ENCODE measurements at places on chromosomes 1 and 21.

DNA sequence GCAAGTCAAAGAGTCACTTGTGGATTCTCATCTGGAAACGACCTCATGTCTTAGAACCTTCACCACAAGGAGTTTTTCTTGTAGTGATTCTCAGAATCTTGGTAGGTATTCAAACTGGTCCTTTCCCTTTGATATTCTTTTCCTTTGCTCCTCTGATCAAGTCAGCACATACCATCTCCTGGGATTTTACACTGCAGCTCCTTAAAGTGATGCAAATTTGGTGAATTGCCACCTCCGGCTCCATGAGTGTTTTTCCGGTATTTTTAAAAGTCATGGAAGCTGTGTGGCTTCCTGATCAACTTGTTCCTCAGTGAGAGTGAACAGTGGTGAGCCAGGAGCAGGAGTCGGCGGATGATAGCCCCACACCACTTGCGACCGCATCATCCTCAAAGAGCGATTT is 182.1 kb upstream of the DAB1 start:
- DNase-seq: no peak

DNA sequence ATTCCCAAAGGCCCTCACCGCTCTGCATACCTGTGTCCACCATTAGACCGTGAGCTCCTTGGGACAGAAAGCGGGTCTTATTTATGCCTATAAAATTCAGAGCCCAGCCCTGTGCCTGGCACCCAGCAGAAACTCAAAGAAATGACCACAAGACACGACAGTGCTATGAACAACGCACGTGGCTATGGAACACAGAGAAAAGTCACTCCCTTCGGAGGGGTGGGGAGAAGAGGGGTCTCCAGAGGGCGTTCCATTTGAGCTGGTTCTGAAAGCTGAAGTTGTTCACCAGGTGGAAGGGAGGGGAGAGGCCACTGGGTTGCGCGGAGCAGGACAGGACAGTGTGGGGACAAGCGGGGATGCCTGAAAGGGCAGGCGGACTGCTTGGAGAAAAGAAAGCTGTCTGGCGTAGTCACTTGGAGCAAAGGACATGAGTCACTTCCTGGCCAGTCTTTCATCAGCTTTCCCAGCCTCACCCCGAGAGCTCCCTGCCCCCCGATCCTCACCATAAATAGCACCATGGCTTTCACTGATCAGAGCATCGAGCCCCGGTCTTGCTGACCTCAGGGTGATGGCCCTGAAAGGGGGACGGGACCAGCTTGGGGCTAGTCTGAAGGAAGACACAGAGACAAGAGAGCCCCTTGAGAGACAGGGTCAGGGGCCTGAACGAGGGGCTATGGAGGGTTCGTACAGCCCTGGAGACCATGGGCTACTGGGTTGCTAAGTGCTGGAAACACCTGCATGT is 28.5 kb downstream of the ECE1 start:
- DNase-seq: peak; percentile 49

DNA sequence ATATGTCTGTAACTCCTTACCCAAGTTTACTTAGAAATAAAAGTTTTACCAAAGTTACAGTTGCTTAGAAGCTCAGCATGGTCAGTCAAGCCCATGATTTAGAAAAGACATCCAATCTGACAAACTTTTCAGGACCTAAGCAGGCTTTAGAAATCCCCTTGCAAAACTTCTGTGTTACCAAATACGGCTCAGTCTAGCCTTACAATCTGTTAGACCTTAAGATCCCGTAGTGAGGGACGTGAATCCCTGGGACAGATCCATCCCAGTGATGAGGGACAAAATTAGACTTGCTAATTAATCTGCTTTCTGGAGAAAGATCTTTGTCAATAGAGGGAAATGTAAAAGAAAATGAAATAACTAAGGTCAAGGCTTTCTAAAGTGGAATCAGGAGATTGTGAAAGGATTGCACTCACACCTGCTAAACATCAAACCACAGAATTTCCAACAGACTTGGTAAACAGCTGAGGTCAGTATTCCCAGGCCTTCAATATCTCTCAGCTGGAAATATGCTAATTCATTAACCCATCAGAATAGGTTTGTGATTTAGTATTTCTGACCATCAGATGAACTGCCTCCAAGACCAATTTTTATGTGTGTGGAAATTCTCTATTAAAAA is 375.3 kb downstream of the DUSP10 start:
- no peak for DNase-seq

- no peak for DNase-seq
Measured at GRCh38 chr1:201511941-201512539, 5.1 kb upstream of the CSRP1 start.

GRCh38 chr1:26318338-26319064 is 743 bp downstream of the CD52 start:
- DNase-seq: peak; percentile 64

DNA sequence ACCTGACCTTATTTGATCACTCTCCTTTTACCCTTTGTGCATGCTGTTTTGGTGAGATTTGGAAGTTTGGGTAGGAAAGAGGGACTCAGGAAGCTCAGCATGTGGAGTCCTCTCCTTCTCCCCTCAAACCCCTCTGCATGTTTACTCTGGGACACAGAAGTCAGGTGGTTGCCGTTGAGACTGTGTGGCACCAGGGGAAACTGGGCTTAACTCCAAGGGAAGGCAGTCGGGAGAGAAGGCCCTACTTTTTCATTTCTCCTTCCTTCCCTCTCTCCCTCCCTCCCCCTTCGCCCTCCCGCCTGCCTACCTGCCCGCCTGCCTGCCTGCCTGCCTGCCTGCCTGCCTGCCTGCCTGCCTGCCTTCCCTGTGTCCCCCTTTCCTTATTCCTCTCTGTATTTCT is 34.8 kb upstream of the TTC22 start:
- no peak for DNase-seq

GRCh38 chr1:196105901-196106300 is 502.3 kb downstream of the KCNT2 start:
- DNase-seq: no peak

DNA sequence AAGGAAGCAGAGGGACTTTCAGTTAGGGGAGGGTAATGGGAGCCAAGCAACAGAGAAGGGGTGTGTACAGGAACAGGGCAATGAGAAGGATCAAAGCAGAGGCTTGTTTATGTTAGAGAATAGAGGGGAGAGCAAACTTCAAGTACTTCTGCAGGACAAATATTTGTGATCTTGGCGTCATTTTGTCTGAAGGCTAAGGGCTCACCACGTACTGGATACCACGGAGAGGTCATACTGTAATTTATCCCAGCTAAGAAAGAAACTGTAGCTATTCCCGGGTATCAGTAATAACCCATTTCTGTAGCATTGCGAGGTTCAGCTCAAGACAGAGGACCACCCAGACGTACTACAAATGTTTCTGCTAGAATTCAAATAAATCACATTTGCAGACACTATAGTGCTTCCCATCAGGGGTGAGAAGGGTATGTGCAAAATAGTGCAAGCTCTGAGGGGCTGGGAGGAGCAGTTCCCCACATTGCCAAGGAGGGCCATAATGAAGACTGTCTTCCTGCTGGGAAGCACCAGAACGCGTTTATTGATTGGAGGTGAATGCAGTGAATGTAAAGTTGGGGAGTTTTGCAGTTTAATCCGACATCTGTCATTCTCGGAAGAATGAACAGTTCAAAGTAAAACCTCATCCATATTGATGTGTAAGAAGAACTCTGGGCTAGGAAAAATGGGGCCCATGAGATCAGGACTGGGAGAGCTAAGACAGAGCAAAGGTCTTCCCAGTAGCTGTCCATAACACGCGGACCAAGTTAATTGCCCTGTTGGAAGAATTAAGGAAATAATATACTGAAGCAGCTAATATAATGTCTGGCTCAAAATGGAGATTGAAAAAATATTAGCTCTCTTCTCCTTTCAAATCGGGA is 136.9 kb downstream of the RWDD3 start:
- no peak for DNase-seq

- no peak for DNase-seq
Measured at GRCh38 chr1:208682664-208683013, 438.5 kb upstream of the PLXNA2 start.

DNA sequence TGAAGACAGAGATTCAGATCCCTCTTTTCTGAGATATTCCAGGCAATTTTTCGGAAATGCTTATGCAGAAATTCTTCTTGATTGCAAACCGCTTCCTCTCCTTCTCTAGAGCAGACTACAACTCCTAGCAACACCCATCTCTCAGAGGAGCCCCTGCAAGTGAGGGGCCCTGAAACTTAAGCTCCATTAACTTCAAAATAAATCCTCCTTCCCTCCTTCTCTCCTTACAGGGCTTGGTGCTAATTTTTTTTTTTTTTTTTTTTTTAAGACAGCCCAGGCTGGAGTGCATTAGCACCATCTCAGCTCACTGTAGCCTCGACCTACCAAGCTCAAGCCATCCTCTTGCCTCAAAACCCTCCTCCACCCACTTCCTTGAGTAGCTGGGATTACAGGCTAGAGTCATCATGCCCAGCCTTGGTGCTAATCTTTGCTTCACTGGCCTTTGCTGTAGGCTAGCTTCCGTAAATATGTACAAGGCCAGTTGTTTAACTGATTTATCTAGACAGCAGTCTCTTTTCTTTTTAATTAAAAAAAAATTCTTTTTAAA is 30.2 kb upstream of the SFPQ start:
- DNase-seq: no peak

DNA sequence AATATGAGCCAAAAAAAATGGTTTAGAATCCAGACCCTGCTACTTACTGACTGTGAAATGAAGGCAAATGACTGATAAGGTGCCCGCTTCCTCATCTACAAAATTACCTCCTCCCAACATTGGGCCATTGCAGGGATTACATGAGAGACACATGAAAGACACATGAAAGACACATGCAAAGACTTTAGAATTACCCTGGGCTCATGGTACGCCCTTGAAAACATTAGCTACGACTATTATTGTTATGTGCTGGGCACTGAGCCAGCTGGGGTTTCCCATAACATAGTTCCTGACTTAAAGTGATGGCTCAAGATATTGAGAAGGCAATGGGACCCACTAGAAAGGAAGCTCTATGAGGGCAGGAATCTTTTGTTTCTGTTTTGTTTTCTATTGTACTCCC is 43.7 kb upstream of the KANK4 start:
- DNase-seq: no peak
